ENCODE measurements at places on chromosomes 5 and 9. TPM values are rescaled to one million over a fixed set of nuclear protein-coding genes. Genes with fewer than 3 reads are reported as not detected.

GRCh38 chr9:27945386-27945785 lies 372.1 kb upstream of the C9orf72 start:
- no peak for DNase-seq

DNA sequence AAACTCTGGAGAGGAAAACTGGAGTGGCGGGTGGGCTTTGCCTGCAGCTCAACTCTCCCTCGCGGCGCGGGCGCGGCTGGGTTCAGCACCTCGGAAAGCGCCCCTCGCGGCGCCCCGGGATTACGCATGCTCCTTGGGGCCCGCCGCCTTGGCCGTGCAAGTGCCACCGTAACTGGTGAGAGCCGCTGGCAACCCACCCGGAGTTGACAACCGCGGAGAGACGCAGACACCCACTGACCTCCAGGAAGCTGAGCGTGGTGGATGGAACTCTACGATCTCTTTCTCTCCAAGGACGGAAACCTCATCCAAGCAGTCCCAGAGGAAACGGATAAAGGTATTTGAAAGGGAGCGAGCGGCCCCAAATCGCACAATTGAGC lies 194 bp upstream of the RXFP3 start:
- peak; percentile 49 for DNase-seq

DNA sequence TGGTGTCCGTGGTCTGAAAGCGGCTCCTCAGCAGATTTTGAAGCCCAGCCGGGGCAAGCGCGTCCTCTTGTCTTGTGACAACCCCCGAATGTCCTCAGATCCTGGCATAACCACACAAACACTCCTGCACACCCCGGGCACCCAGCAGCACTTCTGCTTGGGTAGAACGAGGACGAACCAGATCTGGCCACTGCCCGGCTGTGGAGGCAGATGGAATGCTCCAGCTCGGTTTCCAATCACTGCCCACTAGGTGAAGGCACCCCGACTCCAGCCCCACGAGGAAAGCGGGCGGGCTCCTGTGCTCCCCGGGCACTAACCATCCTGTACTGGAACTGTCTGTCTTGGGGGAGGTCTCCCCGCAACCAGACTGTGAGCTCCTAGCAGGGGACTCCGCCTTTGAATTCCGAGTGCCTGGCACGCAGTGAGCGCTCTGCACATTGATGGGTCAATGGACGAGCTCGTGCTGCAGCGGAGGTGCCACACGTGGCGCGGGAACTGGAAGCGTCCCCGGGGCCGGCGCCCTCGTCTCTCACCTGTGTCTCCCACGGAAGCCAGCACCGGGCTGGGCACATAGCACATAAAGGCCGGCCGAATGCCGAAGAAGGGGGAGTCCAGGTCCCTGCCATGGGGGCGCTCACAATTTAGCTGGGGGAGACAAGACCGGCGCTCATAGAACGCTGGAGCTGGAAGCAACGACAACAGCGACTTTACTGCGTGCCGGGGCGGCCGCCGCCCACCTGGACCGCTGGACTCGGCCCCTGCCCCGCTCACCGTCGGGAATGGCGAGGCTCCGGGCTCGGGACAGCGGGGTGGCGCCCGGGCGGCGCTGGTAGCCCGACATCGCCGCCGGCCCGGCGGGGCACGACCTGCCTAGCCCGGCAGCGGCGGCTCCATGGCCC lies 608 bp downstream of the ENTR1 start:
- DNase-seq = peak; percentile 33

GRCh38 chr9:20478786-20479185 lies 143.5 kb downstream of the MLLT3 start:
- DNase-seq = no peak

- no peak for DNase-seq
Observed at GRCh38 chr5:125023673-125024072, 277.2 kb upstream of the ZNF608 start.

RNF183 gene
- total RNA-seq = 0.43 TPM

DNA sequence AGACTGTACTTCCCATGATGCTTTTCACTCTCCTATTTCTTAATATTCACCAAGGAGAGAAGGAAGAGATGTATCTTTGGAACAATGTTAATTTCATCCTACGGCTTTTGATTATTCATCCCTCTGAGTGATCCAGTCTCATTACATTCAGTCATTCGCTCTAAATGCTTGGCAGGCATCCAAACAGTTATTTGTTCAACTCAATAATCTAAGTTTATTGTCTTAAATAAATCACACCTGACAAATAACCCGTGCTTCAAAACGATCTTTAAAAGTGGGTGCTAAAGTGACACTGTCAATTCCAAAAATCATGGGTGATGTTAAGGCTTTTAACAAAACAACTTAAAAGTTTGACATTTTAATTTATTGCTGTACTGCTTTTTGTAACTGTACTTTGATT lies 233.1 kb downstream of the RASEF start:
- DNase-seq = no peak

SLC25A48 gene
- 0.37 TPM for total RNA-seq

TEK gene
- total RNA-seq = 2.9 TPM

DNA sequence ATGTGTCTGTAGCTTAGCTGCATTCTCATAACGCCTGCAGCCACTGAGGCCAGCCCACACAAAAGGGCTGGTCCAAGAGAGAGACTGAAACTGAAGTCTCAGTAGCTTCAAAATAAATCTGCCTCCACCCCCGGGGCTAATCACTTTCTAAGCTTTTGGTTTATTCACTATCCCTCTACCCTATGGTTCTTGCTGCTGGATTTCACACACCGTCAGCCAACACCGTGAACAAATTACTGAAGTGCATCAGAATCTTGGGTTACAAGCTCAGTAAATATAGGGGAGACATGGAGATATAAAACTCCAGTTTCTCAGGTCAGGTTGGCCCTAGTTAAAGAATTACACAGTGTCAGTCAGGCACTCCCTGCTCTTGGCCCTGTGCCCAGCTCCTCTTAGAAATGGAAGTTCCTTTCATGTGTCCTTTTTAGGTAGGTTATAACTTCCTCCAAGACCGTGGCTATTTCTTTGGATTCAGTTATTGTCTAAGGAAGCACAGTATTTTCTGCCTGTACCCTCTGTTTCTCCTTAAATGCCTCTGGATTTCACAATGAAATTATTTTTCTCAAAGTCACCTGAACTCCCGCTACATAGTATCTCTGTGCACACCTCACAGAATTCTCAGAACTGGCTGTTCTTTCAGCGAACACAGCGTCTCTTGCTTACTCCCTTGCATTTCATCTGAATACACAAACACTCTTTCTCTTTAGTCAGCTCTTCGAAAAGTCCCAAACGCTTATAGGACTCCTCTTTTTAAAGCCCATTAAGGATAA lies 112.5 kb downstream of the FAM174A start:
- peak; percentile 70 for DNase-seq

PRSS3 gene
- not detected for total RNA-seq

BTNL8 gene
- 7.0 TPM for total RNA-seq

ARL10 gene
- 9.9 TPM for total RNA-seq

GRCh38 chr5:67073045-67073680 lies 123.4 kb downstream of the CD180 start:
- no peak for DNase-seq

MYMK gene
- not detected for total RNA-seq

- no peak for DNase-seq
Observed at GRCh38 chr5:145847499-145848497, 12.7 kb upstream of the PRELID2 start.

GRCh38 chr5:122473138-122473843 lies 161.3 kb downstream of the SNCAIP start:
- no peak for DNase-seq

MAMDC4 gene
- total RNA-seq = 2.8 TPM

DNA sequence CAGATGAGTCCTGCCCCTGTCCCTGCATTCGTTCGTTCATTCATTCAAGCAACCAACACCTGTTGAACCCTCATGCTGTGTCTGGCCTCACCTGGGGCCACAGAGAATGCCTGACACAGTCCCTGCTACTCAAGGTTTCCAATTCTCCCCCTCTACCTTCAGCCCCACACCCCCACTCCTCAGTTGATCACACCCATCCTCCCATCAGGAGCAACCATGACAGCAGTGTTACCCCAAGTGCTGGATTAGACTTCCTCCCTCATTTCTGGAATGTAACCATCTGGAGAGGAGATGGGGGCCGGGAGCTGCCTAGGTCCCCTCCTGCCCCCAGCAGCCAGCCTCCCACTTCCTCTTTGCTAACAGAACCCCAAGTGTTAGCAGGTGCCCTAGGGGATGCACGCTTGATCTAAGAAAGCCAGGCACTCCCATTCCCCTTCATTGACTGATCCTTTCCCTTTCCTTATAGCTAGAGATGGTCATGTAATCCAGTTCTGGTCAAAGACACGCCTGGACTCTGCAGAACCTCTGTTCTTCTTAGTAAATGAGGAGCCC lies 57.2 kb downstream of the SMIM23 start:
- DNase-seq = no peak

- DNase-seq = peak; percentile 16
Observed at GRCh38 chr5:56564541-56565282, 250.6 kb upstream of the MAP3K1 start.

DNA sequence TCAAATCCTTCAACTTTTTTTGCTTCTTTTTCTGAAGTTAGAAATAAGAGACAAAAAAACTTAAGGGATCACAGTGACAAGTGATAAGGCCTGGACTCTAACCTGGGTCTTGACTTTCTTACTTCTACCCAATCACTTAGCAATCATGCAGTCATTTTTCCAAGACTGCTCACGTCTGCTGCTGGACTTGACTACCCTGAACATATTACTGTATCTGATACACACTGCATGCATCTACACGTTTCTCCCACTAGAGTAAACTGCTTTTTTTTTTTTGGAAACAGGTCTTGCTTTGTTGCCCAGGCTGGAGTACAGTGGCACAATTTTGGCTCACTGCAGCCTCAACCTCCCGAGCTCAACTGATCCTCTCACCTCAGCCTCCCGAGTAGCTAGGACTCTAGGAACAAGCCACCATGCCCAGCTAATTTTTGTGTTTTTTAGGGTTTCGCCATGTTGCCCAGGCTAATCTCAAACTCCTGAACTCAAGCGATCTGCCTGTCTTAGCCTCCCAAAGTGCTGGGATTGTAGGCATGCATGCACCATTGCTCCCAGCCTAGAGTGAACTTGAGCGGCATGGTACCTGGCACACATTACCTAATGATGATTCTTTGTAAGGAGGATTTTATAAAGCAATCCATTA lies 7.4 kb downstream of the PLIN2 start:
- DNase-seq = no peak

LRRC19 gene
- 3.7 TPM for total RNA-seq

DNA sequence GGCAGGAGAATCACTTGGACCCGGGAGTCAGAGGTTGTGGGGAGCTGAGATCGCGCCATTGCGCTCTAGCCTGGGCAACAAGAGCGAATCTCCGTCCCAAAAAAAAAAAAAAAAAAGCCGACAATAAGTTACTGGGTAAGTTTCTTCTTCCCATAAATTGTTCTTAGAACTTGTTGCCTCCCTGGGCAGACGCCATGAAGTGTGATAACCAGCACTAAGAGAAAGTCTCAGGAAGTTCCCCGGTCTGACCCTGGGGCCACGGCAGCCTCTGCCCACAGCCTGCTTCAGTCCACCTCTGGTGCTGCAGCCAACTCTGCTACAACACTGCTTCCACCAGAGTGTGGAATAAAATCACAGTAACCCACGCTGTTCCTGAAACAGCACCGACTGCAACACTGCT lies 19.1 kb downstream of the LPCAT1 start:
- DNase-seq = no peak

ANKRD18B gene
- not detected for total RNA-seq

GRCh38 chr5:31137676-31138075 lies 55.8 kb upstream of the CDH6 start:
- DNase-seq = no peak

DNA sequence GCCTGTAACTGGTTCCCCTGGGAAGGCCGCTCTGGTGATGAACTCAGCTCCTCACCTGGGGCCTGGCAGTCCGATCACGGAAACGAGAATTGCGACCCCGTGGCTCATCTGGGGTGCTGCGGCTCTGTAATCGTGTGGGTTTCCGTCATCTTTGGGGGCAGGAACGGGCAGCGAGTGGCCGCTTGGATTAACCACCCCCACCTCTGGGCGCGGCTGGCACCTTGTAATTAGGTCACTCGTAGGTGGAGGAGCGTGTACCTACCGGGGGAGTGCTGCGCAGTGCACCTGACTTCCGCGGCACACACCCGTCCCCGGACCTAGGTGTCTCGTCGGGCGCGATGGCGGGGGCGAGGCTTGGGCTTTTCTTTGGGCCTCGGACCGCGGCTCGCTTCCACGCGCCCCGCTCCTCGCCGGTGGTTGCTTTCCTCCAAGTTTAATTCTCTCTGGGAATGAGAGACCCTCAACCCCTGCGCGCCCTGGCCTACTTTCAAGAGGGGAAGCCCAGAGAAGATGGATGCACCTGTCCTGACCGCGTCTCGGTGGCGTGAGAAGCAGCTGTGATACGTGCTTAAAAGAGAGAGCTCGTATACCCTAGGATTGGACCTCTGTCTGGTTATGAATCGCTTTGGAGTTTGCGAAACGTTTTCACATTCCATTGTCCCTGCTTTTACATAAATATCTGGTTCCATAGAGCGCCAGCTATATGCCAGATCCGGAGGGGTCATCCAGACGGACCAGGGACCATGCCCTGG lies 744 bp upstream of the PPP2CA start:
- DNase-seq = no peak

DNA sequence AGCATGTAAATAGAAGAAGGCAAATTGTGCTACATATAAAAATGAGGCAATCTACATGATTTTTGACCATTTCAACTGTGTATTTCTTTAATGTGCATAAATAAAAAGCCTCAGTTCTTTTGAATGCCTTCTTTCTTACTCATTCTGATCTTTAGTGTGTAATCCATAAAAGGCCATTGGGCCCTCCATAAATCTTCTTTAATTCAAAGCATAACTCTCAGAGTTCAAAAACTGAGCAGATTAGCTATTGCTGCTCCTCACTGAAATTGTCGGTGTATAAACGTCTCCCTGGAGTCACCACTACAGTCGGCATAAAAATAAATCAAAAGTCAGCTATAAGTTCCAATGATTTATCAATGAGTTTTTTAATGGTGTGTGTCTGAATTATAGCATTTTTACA lies 45.3 kb upstream of the ADAMTSL1 start:
- DNase-seq = no peak

DNA sequence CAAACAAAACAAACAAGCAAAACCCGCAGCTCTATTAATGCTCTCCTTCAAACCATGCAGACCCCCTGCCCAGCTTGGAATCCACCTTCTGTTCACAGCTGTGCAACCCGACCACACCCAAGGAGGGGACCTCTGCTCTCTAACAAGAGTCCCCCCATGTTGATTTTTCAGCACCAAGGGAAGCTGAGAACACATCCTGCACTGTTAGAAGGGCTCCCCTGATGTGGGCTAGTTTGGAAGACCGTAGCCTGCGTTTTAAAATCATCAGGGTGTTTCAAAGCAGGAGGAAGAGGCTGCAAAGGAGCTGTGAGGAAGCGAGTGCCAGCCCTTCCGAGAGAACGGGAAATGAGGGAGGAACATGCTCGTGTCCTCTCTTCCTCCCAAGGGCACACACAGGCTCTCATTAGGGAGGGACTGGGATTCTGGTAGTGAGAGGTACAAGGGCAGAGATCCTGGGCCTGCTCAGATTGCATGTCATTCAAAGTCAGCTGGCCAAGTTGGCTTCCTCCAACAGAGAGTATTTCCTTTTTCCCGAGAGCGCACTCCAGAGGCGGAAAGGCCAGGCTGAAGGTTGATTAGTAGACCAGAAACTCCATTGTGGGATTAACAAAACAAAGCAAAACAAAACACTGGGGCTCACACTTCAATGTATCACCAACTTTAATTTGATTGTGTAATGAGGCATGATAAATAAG lies 185.9 kb downstream of the SEMA6A start:
- DNase-seq = no peak

- DNase-seq = no peak
Observed at GRCh38 chr5:66904189-66904588, 292.4 kb downstream of the CD180 start.

TMC1 gene
- not detected for total RNA-seq

ACTBL2 gene
- total RNA-seq = not detected

FABP6 gene
- total RNA-seq = not detected

DMRT2 gene
- 23.2 TPM for total RNA-seq

GRCh38 chr5:145562931-145563330 lies 272.2 kb downstream of the PRELID2 start:
- DNase-seq = no peak

EQTN gene
- not detected for total RNA-seq

Measured in stomach (tissue), 19 donors.